ENCODE measurements at places on chromosomes 13 and 19.

DNA sequence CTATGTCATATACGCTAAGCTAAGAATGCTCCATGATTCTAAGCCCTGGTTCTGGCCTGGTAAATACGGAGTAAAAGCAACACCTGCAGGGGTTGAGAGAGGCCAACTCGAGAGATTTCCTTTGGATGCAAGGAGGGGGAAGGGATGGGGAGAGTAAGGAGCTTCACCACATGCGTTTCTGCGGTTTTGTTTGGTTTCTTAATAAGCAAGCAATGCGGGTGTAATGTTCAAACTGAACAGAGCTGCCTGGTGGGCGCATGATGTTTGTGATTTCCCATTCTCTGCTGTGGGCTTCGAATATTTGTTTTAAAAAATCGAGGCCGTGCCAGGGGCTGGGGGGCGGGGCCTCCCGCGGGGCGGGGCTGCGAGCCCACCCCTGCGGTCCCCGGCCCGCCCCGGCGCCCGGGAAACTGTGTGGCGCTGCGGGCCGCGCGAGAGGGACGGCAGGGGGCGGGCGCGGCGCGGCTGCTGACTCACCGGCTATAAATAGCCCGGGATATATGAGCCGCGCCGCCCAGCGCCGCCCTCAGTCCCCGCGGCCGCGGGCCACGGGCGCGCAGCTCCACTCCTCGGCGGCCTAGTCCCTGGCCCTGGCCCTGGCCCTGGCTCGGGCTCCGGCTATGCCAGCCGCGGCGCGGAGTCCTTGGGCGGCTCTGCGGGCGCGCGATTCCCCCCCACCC lies 5.1 kb downstream of the BBC3 start:
- DNase-seq: peak; percentile 79

GRCh38 chr13:46543287-46543686 lies 9.7 kb upstream of the LRCH1 start:
- DNase-seq: no peak

GRCh38 chr13:94369972-94370436 lies 109.5 kb downstream of the DCT start:
- no peak for DNase-seq

DNA sequence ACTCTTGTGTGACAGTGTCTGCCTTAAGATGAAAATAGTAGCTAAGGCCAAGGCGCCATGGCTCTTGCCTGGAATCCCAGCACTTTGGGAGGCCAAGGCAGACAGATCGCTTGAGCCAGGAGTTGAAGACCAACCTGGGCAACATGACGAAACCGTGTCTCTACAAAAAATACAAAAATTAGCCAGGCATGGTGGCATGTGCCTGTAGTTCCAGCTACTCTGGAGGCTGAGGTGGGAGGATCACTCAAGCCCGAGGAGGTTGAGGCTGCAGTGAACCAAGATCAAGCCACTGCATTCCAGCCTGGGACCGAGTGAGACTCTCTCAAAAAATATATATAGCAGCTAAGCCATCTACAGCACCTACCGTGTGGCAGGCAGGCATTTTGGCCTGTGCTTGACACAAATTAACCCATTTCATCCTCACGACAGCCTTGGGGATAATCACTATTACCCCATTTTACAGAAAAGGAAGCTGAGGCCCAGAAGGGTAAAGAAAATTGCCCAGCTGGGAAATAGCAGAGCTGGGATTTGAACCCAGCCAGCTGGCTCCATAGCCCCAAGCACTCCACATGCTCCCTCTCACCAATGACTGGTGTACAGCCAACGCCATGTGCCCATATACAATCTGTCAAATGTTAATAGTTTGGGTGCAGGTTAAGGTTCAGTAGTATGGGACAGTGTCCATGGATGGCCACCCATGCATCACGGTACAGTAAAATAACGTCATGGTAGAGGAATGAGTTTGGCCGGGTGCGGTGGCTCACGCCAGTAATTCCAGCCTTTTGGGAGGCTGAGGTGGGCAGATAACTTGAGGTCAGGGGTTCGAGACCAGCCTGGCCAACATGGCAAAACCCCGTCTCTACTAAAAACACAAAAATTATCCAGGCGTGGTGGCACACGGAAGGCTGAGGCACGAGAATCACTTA lies 3.1 kb downstream of the SLC1A5 start:
- no peak for DNase-seq

DNA sequence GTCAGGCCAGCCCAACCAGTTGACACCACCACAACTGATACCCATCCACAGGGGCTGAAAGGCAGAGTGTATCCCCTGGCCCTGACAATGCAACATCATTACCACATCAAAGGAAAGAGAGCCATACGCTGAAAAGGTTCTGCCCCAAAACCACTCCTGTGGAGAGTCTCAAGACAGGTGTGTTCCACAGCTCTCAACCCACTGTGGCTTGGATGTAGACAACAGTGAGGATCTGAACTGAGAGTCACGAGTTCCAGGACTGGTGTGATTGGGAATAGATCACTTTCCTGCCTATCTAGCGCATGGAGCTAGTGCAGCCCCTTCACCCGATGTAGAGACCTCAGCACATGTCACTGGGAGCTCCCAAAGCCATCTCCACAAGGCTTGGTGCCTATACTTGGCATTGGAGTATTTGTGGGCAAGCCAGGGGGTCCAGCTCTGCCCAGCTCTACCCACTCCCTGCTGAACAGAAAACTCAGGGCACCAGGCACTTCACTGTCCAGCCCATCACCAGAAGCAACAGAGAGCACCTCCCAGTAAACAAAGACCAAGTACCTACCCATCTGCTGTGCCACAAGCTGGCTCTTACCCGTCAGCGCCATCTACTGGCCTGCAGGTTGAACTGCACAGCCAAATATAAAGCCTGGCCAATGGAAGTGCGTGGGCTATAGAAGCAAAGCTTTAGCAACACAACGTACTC lies 579.5 kb downstream of the UQCRFS1 start:
- peak; percentile 13 for DNase-seq

DNA sequence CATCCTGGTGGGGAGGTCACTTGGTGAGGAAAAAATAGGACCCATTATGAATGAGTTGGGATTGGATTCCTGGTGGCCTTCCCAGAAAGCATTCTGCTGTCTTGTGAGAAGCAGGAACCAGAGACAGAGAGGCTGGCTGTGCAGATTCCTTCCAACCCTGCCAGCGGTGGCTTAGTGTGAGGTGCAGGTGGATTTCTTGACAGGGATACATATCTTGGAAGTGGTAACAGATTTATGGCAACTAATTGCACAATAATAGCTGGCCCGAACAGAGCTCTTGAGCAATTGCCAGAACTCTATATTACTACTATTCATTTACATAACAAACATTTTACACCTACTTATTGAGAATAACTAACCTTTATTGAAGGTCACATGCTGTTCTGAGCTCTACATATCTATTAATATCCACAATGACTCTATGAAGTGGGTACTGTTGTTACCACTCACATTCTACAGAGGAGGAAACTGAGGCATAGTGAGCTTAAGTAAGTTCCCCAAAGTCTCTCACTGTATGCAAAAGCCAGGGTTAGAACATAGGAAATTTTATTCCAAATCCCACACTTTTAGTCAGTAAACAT lies 173.9 kb upstream of the SERP2 start:
- no peak for DNase-seq

DNA sequence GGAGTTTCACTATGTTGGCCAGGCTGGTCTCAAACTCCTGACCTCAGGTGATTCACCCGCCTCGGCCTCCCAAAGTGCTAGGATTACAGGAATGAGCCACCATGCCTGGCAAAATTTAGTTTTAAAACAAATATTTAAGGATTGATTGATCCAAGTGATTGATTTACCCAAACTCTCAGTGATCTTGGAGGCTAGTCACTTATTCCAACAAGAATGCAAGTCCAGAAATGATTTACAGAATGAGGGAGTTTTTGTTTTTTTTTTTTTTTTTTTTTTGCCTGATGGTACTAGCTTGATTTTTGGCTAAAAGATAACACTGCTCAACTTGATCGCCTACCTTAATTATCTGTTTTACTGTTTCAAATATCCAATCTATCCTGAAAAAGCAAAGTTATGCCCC lies 5.7 kb upstream of the TEX26 start:
- DNase-seq: no peak

All from stimulated activated CD8-positive, alpha-beta memory T cell treated with anti-CD3 and anti-CD28 coated beads, Interleukin-2, amount 100 ng/mL, for 1 hour (primary cell).